ENCODE measurements at places on chromosomes 5 and 9.

DNA sequence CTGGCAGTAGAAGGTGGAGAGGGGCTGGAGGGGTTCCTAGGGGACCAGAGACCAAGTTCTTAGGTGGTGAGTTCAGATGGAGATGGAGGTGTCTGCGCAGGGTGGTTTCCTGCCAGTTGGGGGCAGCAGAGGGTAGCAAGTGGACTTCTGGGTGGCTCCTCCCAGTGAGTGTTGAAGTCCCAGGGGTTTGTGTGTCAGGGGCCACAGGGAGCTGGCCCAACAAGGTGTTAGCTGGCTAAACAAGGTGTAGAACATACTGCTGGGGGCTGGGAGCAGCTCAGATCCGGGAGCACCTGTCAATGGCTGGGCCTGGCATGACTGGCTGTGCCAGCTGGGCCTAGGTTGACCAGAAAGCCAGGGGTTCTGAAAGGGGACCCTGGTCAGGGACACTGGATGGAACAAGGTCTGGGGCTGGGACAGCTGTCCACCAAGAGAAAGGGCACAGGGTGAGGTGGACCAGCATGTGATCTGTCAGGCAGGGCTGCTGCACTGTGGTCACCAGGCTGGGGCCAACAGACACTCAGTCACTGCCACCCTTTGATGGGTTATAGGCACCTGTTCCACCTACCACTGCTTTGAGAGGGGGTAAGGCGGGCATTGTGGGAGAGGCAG lies 35.6 kb downstream of the DAB2IP start:
- peak; percentile 5 for DNase-seq

- DNase-seq: no peak
These were observed 25.3 kb downstream of the OSMR start for GRCh38 chr5:38871058-38871605.

DNA sequence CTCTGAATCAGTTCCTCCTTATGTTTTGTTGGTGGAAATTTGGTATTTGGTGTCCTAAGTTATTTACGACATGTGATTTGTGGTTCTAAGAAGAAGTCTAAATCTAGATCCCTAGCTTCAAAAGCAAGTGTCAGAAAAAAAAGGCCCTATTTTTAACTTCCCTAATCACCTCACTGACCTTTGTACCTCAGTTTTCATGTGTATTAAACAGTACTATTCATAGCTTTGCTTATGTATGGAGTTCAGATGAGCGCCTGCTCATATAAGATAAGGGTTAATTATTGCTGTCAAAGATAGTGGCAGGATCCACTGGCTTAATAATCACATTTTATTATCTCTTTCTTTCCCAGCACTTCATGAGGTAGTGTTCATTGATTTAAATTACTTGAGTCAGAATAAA lies 318.2 kb downstream of the PARP8 start:
- DNase-seq: no peak

GRCh38 chr9:98929895-98930341 lies 13.8 kb upstream of the COL15A1 start:
- DNase-seq: no peak

DNA sequence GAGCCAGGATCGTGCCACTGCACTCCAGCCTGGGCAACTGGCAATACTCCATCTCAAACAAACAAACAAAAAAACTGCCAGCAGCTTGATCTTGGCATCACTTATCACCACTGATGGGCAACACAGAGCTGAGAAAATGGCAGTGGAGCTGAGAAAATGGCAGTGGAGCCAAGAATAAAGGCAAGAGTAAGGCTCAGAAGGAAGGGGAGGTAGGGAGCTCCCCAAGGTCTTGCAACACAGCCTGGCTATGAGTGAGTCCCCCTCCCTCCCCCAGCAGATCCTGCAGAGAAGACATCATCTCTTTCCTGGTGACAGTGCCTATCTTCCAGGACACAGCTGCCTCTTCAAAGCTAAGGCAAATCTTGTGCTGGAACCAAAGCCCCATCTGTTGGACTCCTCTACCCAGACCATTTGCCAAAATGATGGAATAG lies 70.3 kb downstream of the UGCG start:
- DNase-seq: no peak

DNA sequence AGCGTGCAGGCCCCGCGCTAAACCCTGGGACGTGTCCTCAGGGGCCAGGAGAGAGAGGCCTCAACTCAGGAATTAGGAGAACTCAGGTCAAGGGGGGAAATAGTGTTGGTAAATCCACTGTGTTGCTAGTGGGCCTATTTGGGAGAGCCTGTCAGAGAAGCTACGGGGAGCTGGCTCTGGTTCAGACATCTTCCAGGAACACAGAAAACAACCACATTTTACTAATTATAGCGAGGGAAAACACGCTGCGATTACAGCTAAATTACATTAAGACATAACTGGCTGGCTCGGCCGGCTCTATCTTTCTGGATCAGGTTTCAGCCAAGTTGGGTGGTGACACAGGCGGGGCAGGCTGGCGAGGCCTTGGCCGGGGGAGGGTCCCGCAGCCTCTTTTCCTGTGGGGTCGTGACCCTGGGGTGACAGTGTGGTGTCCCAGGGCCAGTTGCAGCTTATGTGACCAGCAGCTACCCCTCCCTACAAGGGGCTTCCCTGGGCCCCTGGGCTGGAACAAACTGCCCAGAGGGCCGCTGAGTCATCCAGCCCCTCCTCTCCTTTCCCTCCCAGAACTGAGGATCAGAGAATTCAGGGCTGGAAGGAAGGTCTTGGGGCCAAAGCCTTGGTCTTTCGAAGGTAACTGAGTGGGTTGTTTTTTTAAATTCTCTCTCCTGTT lies 75.1 kb downstream of the FGF18 start:
- no peak for DNase-seq

DNA sequence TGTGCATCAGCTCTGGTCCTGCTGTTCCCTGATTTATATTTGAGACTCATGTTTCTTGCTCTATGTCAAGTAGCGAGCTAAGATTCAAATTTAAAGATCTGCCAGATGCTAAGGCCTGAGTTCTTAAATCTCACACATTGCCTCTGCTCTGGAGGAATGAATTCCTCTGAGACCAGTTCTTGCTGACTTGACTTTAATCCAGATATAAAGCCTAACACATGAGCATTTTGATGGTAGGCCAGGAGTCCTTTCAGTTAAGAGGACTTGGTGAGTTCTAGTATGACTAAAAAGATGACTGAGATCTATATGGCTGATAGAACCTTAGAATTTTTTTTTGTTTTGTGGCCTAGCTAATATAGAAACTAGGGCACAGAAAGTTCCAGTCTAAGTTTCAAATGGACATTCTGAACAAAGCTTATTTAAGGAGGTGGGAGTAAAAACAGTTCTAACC lies 1.3 kb upstream of the INIP start:
- DNase-seq: no peak

GRCh38 chr5:7501061-7501460 lies 105.1 kb downstream of the ADCY2 start:
- no peak for DNase-seq

DNA sequence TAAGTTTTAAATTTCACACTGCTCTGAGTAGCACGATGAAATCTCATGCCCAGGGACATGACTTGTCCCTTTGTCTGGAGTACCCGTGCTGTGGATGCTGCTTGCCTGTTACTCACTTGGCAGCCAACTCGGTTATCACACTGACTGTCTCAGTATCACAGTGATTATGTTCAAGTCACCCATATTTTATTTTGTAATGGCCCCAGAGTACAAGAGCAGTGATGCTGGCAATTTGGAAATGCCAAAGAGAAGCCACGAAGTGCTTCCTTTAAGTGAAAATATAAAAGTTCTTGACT lies 22.8 kb upstream of the SCGB3A2 start:
- no peak for DNase-seq

DNA sequence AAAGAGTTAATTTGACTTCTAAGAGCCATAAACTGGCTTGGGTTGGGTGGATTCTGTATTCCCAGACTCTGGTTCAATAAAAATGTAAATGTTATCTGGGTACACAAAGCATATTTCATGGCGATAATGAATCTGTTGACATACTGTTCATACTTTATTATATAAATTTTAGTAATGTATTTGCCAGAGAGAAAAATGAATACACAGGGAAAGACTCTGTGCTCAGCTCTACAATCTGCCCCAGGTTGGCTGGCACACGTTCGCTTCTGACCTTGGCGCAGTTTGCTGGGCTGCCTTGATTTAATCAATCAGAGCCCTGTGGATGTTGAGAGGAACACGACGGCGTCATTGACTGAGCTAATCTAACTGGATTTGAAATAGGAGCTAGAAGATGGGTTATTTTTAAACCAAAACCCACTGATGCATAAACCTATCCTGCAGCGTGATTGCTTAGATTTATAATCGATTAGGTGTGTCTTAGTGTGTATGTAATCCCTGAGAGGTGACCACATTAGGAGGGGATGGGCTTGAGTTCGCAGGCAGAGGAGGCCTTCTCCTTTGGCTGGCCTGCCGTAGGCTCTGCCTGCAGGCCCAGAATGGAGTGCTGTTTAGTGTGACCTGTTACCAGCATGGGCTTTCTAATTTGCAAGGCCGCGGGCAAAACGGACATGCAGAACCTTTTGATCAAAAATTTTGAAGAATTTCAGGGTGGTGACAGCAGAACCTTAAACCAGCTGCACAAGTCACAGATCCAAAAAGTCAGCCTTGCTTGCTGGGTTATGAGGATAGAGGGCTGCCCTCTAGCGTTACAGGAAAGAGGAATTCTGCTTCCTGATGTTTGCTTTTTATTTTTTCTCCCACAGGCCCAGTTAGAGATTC lies 3.9 kb upstream of the ADCY2 start:
- DNase-seq: no peak

DNA sequence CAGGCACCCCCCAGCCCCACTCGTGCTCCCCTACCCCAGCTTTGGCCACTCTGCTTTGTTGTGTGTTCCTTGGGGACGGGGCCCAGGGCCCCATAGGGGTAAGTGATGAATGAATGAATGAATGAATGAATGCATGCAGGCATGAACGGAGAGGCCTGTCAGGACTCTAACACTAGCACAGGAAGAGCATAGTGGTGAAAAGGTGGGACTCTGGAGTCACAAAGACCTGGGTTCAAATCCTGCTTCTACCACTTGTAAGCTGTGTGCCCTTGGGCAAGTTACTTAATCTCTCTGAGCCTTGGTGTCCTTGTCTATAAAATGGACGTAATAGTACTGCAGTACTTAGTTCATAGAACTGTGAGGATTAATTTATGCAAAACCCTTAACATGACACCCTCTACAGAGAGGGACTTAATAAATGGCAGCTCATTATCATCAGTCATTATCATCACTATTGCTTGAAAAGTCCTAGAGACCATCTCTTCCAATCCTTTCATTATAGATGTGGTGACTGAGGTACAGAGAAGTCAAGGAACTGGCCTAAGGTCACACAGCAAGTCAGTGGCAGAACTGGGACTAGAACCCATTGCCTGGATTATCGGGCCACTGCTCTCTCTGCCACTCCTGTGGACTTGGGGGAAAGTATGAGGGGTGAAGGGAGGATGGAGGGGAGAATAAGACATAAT lies 13.2 kb downstream of the ORM2 start:
- no peak for DNase-seq

GRCh38 chr9:2453701-2454100 lies 167.9 kb upstream of the VLDLR start:
- DNase-seq: no peak

All from effector memory CD4-positive, alpha-beta T cell (primary cell).